Ammon's horn (tissue), 1 donor: ENCODE measurements at places on chromosomes 16 and 17.

- no peak for DNase-seq
These were observed 9.7 kb downstream of the CDK5R1 start for GRCh38 chr17:32496395-32497073.

DNA sequence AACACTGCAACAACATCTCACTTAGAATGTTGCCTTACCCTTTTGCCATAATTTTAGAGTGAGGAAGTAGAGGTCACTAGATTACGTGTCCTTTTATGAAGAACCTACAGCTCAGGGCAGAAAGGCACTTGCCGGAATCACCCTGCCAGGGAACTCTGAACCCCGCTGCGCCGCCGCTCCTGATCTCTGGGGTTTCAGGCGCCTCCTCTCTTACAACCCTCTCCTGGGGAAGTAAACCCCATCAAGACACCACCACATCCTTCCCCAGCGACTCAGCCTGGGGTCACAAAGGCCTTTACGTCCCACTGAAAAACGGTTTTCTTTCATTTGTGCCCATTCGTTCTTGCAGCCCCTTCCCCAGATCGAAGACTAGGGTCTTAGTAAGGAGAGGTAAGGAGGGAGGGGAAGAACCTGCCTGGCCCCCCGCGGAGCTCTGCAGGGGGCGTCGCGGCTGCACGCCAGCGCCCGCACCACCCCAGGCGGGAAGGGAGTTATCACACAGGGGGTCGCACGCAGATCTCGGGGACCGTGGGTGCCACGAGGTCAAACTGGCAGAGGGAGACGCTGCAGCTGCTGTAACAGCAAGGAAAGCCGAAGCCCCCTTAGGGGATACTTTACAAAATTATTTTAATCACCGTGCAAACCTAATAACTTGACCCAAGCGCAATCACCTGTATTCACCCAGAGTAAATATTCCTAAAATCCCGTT is 1.0 kb upstream of the HLF start:
- no peak for DNase-seq

DNA sequence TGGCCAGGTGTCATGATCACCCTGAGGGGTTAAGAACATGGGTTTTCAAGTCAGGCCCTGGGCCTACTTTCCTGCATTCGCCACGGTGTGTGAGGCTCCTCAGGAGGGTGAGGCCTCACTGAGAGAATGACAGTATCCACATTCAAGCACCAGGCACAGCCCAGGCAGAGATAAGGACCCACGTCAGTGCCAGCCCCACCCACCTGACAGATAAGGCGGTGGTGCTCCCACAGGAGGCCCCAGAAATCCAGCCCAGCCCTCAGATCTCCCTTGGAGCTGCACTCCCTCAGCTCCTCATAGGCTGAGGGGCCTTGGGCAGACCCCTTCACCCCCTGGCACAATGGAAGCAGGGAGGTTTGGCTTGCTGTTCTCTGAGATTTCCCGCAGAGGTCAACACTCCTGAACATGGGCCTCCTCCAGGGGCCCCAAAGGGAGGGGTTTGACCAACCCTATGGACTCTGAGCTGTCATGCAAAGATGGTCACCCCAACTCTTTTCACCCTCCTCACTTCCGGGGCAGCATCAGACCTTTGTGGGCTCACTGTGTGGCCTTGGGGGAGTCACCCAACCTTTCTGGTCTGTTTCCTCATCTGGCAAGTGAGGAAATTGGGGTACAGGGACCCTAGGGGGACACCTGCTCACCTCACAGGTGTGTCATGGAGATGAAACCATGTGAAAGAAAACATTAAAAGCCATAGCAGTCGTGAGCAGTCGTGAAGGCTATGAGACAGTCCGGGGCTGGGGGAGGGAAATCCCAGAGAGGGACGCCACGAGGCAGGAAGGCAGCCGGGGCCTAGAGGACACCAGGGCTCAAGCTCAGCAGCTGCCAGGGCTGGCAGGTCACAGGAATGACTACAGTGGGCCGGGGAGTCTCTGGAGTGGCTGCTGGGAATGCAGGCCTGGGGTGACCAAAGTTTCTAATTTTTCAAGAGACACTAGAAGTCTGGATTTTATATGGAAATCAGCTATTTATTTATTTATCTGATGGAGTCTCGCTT is 15.4 kb downstream of the PLLP start:
- DNase-seq, result no peak

- DNase-seq, result no peak
These were observed 181.9 kb downstream of the SNX29 start for GRCh38 chr16:12158428-12158827.

GRCh38 chr17:63442549-63443035 is 3.5 kb downstream of the CYB561 start:
- no peak for DNase-seq

DNA sequence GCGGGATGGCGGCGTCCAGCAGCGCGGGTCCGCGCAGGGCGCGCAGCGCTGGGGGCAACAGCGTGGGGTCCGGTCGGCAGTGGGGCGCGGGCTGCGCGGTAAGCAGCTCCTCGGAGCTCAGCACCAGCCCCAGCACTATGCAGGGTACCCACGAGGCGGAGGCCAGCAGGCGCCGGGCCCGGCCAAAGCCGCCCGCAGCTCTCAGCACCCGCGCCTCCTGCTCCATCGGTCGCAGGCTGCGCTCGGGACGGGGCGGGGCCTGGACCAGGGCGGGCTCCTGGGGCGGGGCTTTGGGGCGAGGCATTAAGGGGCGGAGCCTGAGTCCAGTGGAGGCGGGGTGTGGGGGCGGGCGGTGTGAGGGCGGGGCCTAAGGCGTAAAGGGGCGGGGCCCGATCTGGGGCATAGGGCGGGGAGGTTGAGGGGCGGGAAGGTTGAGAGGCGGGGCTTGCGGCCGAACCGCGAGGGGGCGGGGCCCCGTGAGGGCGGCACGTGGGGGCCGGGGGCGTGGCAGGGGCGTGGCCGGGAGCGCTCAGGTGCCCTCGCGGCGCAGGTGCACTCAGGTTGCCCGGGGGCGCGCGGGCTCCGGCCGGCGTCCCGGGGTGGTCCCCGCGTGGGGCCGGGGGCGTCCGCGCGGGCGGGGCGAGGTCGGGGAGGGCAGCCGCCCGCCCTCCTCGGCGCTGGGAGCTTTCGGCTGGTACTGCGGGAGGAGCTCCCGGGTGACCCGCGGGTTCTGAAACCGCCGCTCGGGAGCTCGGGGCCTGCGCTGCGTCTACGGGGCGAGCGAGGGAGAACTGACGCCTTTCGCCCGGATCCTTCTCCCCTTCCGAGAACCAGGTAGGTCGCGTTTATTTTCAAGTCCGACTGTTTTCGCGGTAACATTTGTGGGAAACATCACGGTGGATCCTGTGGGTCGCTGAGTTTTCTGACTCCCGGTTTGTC is 1.4 kb upstream of the SLC22A31 start:
- DNase-seq, result no peak

DNA sequence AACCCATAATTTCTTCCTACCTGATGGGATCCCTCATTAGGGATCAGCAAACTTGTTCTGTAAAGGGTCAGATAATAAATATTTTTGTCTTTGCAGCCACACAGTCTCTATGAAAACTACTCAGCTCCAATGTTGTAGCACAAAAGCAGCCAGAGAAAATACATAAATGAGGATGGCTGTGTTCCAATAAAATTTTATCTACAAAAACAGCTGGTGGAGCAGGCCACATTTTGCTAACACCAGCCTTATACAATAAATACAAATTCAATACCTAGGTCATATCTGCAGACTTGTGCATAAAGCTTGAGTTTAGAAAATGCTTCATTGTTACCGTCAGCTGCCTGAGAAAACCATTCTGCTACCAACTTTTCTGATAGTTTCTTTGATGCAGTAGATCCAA is 38.4 kb upstream of the INTS2 start:
- no peak for DNase-seq

DNA sequence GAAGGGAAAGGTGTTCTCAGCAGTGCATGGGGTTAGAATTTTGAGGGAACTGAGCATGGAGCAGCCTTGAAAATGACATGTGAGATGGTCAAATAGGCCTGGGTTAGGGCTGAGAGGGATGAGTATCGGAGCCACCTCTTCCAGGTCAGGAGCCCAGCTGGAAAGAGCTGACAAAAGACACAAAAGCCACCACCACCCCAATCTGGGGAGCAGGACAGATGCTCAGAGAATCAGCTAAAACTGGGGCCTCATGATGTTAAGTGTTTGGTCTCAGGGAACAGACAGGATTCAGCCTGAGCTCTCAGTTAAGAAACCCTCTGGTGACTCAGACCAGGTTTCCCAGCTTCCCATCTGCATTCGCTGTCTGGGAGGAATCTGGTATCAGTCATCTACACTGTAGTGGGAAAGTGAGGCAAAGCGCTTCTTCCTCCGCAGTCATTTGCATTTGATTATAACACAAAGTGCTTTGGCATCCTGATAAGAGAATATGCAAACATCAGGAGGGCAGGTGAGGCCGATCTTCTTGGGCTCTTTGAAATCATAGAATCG is 2.6 kb downstream of the WNT9B start:
- DNase-seq, result peak; percentile 33

DNA sequence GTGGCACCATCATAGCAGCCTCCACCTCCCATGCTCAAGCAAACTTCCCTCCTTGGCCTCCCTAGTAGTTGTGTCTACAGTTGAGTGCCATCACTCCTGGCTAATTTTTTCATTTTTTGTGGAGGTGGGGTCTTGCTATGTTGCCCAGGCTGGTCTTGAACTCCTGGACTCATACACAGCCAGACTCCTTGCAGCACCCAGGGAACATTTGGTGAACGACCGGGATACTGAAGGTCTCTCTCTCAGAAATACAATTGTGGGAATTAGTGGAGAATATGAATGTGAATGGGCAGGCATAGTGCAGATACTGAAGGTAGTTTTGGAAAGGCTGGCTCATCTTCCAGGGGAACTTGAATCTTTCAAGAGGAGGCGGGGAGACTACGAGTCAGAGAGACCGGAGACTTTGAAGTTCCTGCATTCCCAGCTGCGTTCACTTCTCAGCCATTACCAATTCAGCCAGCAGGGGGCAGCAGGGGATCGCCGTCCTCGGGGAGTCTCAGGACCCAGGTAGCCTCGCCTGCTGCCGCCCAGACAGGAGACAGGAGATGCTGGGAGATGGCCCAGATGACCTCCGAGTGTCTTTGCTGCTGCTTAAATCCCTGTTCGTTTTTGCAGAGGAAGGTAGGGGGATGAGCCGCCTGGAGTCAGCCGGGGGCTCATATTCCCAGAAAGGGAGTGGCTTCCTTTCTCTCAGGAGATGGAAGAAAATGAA is 68.6 kb downstream of the HAPSTR1 start:
- DNase-seq, result peak; percentile 85

- no peak for DNase-seq
These were observed 1.6 kb downstream of the PYCARD start for GRCh38 chr16:31200821-31201568.

DNA sequence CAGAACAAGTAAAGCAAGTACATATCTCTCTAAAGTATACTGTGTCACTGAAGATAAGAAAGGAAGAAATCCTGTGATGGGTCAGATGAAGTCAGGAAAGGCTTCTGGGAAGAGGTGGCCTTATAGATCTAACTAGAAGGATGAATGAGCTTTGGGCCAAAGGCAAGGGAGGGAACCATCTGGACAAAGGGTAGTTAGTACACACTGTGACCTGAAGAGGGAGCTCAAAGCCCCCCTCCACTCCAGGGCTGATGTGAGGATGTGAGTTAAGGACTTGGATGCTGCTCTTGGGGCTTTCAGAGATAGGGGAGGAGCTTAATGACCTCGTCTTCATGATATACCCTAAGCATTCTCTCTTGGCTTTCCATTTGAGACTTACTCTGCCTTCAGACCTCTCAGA is 185.3 kb upstream of the CACNG3 start:
- DNase-seq, result peak; percentile 37

DNA sequence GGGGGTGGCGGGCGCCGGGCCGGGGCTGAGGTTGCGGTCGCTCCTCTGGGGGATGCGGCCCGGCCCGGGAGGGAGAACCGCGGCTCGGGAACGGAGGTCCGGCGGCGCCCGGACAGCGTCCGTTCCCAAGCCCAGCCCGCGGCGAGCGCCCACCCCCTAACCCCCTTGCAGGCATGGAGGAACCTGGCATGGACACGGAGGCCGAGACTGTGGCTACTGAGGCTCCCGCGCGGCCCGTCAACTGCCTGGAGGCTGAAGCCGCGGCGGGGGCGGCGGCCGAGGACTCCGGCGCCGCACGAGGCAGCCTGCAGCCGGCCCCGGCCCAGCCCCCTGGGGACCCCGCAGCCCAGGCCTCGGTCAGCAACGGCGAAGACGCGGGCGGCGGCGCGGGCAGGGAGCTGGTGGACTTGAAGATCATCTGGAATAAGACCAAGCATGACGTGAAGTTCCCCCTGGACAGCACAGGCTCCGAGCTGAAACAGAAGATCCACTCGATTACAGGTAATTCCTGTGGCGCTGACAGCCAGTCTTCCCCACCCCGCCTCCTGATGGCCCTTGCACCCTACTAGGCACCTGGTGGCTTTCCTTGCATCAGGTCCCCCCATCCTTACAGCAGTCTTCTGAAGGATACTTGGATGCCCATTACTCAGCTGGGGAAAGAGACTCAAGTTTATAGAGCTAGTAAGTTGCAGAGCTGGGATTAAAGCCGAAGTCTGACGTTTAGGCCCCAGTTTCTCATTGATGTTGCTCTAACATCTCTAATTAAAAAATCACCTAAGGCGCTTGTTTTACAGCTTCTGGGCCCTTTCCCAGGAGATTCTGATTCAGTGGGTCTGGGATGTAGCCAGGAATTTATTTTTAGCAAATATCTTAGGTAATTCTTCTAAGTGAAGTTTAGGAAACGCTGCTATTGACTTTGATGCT is 514 bp downstream of the UBFD1 start:
- peak; percentile 34 for DNase-seq

GRCh38 chr17:43475494-43476089 is 8.2 kb upstream of the DHX8 start:
- DNase-seq, result no peak

- no peak for DNase-seq
These were observed 35.5 kb upstream of the ITGA2B start for GRCh38 chr17:44424828-44425461.

DNA sequence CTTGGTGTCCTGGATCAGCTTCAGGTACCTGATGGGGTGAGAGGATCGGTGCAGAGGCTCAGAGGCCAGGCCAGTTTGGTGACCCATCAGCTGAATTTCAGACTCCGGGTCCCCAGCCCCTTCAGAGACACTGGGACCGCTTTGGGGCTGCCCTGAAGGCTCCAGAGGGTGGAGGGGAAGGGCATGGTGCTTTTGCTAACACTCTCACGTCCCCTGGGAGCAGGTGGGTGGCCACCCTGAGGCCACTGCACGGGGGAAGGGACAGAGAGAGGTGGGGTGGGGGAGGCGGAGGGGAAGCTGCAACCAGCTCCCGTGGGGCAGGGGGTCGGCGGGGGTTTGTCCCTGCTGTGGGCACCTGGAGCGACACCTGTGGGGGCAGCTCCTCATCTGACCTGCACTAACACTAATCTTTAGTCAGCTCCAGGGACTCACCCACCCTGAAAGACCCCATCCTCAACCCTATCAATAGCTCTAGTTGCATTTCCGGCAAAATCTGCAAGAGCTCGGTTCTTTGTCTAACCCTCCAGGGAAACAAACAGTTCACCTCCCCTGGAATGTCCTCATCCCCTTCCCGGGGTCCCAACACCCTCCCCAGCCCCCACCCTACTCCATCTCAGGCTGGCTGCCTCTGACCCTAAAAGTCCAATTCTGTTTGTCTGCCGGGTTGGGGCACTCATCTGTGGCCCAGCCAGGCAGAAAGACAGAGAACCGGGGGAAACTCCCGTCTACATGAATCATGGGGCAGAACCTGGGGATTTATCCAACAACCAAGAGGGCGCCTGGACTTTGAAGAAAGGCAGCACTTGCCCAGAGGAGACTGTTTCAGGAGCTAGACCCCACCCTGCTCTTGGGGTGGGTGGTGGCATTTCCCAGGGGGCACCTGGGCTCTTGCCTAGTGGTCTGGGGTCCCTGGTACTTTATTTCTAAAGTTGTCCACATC is 91.9 kb upstream of the CBX4 start:
- DNase-seq, result no peak

- no peak for DNase-seq
These were observed 15.6 kb upstream of the MED13 start for GRCh38 chr17:62080647-62081046.
